ENCODE measurements at places on chromosomes 2 and 18. TPM values are rescaled to one million over a fixed set of nuclear protein-coding genes. Genes with fewer than 3 reads are reported as not detected.

Gene KIF1A
- under 0.01 TPM for polyA plus RNA-seq

Gene CCDC102B
- polyA plus RNA-seq, result 2.7 TPM

Gene PPIG
- 36.2 TPM for polyA plus RNA-seq

Gene KHK
- 2.4 TPM for polyA plus RNA-seq

Gene SULT1C4
- polyA plus RNA-seq, result not detected

Gene AOX1
- polyA plus RNA-seq, result 27.0 TPM

Gene C2orf80
- not detected for polyA plus RNA-seq

Gene LIMS3
- 1.4 TPM for polyA plus RNA-seq

Gene OTX1
- polyA plus RNA-seq, result not detected

Gene CYP27C1
- not detected for polyA plus RNA-seq

Gene RNF149
- 20.8 TPM for polyA plus RNA-seq

Gene FAM110C
- polyA plus RNA-seq, result 24.6 TPM

Gene MYO5B
- polyA plus RNA-seq, result 60.7 TPM

Gene STAT4
- polyA plus RNA-seq, result 0.60 TPM

Gene SERPINB10
- polyA plus RNA-seq, result not detected

Gene PSME4
- polyA plus RNA-seq, result 15.0 TPM

Gene LRRC30
- not detected for polyA plus RNA-seq

Gene DHRS9
- polyA plus RNA-seq, result 150 TPM

Gene IRS1
- polyA plus RNA-seq, result 7.6 TPM

Gene NRP2
- polyA plus RNA-seq, result 7.8 TPM

Gene POU3F3
- polyA plus RNA-seq, result not detected

Gene PAX3
- not detected for polyA plus RNA-seq

Gene ACKR3
- polyA plus RNA-seq, result 9.8 TPM

Gene AMER3
- polyA plus RNA-seq, result 0.28 TPM

Gene DSG3
- polyA plus RNA-seq, result under 0.01 TPM

Gene CRYGC
- not detected for polyA plus RNA-seq

Gene TLX2
- not detected for polyA plus RNA-seq

Gene CXCR2
- polyA plus RNA-seq, result 0.12 TPM

Gene ASB18
- not detected for polyA plus RNA-seq

Gene EVA1A
- polyA plus RNA-seq, result 1.2 TPM

Gene ABCB11
- 0.93 TPM for polyA plus RNA-seq

Gene SERPINB8
- polyA plus RNA-seq, result 15.6 TPM

Gene GAD1
- not detected for polyA plus RNA-seq
